GM12878 (cell line): ENCODE measurements at places on chromosomes 2 and 18.

- no peak for DNase-seq
Observed at GRCh38 chr18:9619545-9619944, 5.2 kb upstream of the PPP4R1 start.

GRCh38 chr2:62884514-62884913, 166.1 kb upstream of the OTX1 start:
- DNase-seq: no peak

GRCh38 chr2:60796573-60797509, 40.8 kb downstream of the PAPOLG start:
- DNase-seq: no peak

DNA sequence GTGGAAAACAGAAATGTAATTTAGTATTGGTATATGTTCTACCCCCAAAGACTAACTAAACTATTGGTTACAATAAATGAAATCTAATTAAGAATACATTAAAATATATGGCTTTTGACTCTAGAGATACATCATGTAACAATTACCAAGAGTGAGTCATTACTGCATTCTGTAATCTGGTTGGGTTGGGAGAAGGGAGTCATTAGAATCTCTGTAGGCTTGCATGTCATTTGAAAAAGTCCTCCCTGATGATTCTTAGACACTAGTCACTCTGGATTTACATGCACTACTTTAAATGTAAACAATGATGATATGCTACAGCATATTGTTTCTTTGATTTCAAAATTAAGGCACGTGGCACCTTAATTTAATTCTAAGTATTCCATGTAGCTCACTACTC, 293.4 kb upstream of the CHST9 start:
- no peak for DNase-seq

DNA sequence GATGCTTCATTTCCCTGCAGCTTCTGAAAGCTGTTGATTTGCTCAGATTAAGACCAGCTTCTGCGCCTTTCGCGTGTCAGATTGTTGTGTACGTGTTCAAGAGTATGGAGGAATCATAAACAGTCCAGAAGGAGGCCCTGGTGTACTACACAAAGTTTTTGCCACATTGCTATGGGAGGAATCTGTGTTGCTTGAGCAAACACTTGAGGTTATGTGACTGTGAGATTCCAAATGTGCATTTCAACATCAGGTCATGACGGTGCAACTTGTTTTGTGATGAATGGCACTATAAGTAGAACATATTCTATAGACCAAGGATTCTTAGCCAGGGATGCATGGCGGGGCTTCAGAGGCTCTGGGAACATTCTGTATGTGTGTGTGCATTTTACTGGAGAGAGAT, 35.0 kb downstream of the SRSF7 start:
- no peak for DNase-seq

GRCh38 chr2:45896311-45896710, 244.8 kb downstream of the PRKCE start:
- DNase-seq: no peak

DNA sequence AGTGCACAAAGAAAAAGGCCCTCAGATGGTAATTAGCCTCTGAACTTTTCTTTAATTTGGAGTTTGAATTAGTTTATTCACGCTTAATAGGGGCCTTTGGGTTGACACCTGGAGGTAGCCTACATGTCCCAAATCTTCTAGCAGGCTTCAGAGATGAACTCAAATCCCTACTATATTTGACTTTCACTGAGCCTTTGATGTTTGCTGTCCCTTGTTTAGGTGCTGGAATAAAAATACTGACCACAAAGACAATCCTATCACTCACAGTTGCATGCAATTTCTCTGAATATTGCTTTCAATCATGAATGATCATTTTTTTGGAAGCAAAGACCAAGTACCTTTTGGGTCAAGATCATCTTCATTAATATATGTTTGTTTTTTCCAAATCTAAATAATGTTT, 564.0 kb upstream of the FANCL start:
- DNase-seq: no peak

- no peak for DNase-seq
Observed at GRCh38 chr2:150860301-150860700, 372.8 kb upstream of the RND3 start.

- DNase-seq: no peak
Observed at GRCh38 chr2:33033606-33034081, 86.9 kb downstream of the LTBP1 start.

DNA sequence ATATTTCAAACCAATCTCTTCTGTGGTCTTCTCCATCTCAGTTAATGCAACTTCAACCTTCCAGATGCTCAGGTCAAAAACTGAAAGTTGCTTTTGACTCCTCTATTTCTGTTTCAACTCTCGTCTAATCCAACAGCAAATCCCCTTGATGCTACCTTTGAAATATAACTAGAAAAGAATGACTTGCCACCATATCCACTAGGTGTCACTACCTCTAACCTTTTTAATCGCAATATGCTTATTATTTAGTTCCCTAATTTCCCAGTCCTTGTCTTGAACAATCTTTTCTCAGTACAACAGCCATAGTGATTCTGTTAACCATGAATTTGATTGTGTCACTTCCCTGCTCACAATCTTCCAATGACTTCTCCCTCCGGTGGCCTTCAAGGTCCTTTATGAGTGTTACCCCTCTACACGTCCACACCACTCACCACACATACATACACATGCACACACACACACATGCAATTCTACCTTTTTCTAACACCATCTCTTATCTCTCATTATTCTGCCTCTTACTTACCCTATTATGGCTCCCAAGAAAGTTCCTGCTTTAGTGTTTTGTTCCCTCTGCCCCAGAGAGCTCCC, 245.5 kb upstream of the KCNJ3 start:
- DNase-seq: peak; percentile 13

DNA sequence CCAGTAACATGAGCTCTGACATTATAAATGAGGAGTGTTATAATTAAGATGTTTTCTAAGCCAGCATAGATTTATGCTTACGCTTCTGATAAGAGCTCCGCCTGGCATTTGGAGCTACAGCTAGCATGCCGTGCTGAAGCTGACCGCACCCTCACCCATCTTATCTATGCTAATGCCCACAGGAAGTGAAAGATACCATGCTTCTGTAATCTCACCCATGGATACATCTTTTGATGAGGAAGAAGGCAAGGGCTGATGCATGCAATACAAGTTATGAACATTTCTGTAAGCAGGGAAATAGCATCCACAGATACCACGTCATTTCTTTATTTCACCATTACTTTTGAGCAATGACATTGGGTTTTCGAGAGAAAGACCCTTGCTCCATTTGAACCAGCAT, 82.3 kb downstream of the ARL4C start:
- no peak for DNase-seq

GRCh38 chr2:159441182-159441581, 154.7 kb upstream of the WDSUB1 start:
- DNase-seq: no peak

- no peak for DNase-seq
Observed at GRCh38 chr2:234300391-234300925, 196.4 kb downstream of the ARL4C start.

DNA sequence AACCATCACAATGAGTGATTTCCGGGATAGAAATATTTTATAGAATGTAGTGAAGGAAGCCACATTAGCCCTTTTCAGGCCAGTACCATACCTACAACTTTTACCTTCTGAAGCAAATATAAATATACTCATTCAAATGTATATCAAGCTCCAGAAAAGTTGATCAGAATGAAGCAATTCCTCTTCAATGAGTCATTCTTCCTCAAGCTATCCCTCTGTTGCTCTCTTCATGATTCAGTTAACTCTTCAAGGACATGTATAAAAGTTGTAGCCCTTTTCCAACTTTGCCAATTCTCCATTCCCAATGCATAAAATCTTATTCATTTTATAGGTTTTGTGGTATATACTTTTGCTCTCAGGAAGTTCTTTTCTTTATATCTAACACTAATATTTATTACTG, 242.1 kb upstream of the RGPD4 start:
- DNase-seq: no peak

GRCh38 chr2:175003875-175004729, 1.1 kb downstream of the CHN1 start:
- no peak for DNase-seq
